ENCODE measurements at places on chromosomes 4 and X.

DNA sequence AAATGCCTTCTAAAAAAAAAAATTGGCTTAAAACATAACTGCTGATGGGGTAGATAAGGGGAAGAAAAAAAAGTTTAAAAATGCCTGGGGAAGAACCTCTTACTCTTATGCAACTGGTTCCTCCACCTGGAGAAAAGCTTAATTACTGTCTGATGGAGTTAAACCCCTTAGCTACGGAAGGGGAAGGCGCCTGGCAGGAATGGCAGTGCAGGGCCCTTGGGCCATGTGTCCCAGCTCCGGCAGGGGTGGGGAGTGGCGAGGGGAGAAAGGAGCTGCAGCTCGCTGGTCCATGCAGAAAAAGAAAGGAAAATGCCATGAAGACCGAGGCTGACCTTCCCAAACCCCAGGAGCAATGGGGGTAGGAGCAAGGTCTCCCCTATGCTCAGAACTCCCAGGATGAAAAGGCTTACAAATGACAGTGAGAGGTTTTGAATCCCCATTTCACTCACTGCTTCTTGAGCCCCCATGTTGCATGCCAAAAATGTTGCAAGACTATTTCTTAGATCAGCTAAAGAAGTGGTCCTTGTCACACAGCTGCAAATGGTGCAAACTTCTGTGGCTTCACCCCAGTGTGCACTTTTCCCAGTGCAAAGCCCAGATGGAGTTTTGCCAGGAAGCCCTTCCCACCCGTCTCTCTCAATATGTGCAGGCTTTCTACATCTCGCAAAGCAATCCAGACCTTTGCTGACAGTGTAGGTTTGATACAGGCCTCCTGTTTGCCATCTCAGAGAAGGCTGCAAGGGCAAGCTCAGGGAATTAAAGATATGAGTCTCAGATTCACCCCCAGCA is 204.8 kb upstream of the CT83 start:
- no peak for DNase-seq

GRCh38 chr4:20844311-20844710 is 144.1 kb downstream of the PACRGL start:
- no peak for DNase-seq

- no peak for DNase-seq
Observed at GRCh38 chrX:56107320-56107719, 124.8 kb upstream of the KLF8 start.

DNA sequence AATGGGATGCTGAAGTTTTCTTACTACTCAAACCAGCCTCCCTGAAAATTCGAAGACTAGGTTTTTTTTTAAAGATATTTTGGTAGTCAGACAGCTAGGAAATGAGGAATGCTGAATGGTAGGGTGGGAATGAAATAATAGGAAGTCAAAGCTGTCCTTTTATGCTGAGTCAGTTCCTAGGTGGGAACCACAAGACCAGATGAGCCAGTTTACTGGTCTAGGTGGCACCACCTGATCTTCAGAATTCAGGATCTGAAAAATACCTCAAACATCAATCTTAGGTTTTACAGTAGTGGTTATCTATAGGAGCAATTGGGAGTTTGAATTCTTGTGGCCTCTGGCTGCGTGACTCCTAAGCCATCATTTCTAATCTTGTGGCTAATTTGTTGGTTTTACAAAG is 183.1 kb upstream of the GALNT7 start:
- no peak for DNase-seq

GRCh38 chr4:89006307-89006706 is 50.7 kb downstream of the FAM13A start:
- no peak for DNase-seq

- DNase-seq, result peak; percentile 57
Observed at GRCh38 chr4:113760094-113760794, 1.3 kb downstream of the CAMK2D start.

- no peak for DNase-seq
Observed at GRCh38 chr4:7191546-7192251, 639 bp upstream of the SORCS2 start.

DNA sequence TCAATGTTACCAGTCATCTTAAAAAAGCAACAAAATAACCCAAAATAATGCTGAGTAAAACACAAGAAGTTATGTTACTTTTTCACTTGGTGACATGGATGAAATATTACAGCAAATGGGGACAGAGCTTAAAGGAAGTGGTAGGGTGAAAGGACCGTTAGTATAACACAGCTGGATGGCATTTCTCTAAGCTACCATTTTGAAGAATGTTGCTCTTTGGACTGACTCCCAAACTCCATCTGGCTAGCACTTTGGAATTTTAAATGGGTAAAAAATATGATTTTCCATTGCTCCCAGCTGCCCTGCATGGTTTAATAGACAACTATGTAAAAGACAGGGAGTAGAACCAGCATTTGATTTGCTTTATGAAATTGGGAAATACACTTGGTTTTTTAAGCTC is 27.6 kb downstream of the CLCN5 start:
- peak; percentile 0 for DNase-seq
